ENCODE measurements at places on chromosomes 1 and 21.

GRCh38 chr1:107926436-107927080, 38.4 kb downstream of the VAV3 start:
- no peak for DNase-seq

DNA sequence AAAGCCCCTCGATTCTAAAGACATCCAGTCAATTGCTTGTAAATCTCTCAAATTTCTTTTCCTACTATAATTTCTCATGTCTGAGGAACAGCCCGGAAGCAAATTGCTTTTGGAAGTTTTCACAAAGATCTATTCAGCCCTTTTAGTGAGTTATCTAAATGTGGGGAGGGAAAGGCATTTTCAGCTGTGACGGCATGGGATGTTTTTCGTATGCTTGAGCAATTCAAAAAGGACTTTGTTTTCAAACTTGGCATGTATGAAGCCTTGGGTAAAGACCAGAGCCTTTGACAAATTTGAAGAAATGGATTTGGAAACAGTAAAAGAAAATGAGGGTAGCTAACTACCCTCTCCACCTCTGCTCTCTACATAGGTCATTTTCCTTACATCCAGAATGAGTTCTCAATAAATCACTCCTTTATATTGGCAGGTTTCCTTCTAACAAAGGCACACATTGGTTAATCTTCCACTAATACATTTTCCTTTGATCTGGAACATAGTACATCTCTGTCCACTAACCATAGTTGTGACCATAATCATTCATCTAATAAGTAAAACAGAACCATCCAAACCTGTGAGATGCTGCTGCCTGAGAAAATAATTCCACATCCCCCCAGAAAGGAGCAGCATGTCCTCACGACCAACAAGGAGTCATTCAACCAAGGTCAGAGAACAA, 66.1 kb upstream of the ADAM30 start:
- DNase-seq, result no peak

- no peak for DNase-seq
Measured at GRCh38 chr1:201656311-201657032, 117.5 kb downstream of the NAV1 start.

- DNase-seq, result no peak
Measured at GRCh38 chr21:33317786-33318486, 6.8 kb upstream of the IFNAR1 start.

- DNase-seq, result no peak
Measured at GRCh38 chr1:234848972-234849649, 239.1 kb upstream of the IRF2BP2 start.

DNA sequence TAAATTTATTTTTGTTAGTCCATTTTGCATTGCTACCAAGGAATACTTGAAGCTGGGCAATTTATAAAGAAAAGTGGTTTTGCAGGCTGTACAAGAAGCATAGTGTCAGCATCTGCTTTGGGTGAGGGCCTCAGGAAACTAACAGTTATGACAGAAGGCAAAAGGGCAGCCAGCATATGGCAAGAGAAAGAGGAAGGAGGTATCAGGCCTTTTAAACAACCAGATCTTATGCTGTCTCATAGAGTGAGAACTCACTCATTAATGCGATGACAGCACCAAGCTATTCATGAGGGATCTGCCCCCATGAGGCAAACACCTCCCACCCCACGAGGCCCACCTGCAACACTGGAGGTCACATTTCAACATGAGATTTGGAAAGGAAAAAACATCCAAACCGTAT, 898.4 kb downstream of the KCNT2 start:
- DNase-seq, result no peak

DNA sequence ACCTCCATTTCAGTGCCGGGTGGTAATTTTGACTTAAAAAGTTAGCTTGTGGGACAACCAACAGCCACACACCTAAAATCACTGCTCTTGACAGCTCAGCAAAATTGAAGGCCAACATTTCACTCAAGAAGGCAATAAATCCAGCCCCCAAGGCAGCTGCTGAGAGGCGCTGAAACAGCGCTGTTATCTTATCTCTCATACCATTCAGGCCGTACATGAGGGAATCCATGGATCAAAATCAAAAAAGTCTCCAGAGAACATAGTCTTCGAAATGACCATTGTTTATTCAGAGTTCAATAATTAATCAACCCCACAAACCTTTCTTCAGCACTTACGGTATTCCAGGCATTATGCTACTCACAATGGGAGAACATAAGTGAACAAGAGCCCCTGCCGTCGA, 38.5 kb downstream of the ZBTB18 start:
- DNase-seq, result no peak

- DNase-seq, result no peak
Measured at GRCh38 chr1:170445096-170445495, 86.9 kb upstream of the GORAB start.

GRCh38 chr1:241640867-241641622, 876 bp upstream of the CHML start:
- no peak for DNase-seq

GRCh38 chr1:3610527-3611169, 660 bp downstream of the MEGF6 start:
- DNase-seq, result no peak

- DNase-seq, result no peak
Measured at GRCh38 chr1:189678779-189679178, 798.9 kb downstream of the BRINP3 start.

DNA sequence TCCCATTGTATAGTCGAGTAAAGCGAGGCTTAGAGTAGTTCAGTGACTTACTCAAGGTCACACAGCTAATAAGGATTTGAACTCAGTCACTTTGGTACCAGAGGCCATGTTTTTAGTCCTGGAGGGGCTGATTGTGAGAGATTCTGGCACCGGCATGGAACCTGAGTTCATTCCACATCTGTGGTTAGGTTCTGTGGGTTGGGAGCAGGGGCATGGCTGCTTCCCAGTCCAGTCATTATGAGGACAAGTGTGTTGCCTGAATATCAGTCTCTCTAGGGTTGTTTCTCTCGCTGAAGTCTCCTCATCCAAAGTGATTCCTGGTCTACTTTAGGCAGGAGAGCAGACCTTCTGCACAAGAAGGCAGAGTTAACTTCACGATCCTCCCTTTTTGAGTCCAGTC, 90.6 kb downstream of the C1orf94 start:
- no peak for DNase-seq

GRCh38 chr1:172390683-172391551, 29.6 kb upstream of the C1orf105 start:
- no peak for DNase-seq

DNA sequence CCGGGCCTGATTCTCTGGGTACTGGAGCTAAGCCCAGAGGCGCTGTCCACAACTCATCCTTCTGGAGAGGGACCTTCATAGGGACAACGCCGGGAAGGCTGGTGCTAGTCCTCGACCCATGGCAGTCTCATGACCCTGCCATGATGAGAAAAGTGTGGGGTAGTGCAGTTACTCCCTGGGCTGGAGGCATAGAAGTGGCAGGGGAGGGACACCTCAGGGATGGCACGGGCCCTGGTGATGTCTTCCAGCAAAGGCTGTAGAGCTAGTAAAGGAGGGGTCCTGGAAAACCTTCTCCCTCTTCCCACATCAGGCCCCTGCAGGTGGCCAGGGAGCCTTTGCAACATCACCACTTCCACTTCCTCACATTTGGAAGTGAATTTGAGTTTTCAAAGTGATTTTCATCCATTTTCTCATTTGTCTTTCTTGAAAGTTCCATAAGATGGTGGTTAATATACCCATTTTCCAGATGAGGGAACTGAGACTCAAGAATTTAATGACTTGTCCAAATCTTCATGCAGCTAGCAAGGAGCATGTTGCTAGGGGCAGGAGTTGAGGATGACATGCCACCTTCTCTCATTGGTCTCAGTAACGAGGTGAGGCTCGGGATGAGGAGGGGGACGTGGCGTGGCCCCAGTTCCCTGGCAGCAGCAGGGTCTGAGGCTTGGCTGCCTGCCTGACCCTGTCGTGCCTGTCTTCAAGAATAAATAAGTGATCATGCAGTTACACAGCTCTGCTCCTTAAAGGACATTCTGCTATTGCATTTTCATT, 3.3 kb upstream of the GOLT1A start:
- no peak for DNase-seq

GRCh38 chr1:67760030-67760821, 73.0 kb downstream of the GNG12 start:
- peak; percentile 79 for DNase-seq

DNA sequence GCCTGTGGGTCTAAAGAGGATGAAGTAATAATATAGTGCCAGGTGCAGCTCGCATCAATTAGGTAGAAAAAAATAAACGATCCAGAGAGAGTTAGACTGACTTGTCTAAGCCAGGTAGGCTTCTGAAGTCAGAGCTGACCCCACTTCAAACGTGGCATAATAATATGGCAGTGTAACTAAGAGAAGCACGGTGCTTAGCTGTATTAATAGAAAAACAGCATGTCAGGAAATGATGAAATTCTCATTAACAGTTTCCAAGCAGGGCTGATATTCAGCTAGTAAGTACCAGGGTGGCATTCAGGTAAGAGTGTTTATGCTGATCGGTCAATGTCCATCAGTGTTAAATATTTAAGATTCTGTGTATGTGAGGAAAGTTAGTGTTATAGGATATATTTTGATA, 145.8 kb upstream of the SAMSN1 start:
- DNase-seq, result no peak

GRCh38 chr1:158146739-158147138, 34.0 kb upstream of the CD1D start:
- DNase-seq, result no peak

GRCh38 chr1:234719454-234720251, 109.7 kb upstream of the IRF2BP2 start:
- DNase-seq, result no peak

GRCh38 chr1:192439373-192440025, 122.7 kb downstream of the RGS21 start:
- no peak for DNase-seq

DNA sequence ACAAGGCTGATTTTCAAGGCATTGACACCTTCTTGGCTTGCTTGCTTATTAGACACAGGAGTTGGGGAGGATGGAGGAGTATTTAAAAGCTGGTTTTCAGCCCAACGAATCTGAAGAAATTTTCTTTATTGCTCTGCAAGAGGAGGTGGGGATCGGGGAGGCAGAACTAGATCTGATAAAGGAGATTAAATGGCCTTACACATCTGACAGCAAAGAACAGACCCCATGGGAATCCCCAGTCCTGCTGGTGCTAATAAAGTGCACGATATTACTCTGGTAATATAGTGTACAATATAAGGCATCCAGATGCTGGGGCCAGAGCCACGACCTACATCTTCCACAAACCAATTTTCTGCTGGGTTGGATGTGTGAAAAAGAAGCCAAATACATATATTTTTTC, 323.0 kb downstream of the OMA1 start:
- DNase-seq, result no peak

GRCh38 chr1:92903765-92904164, 57.5 kb downstream of the DIPK1A start:
- DNase-seq, result no peak

DNA sequence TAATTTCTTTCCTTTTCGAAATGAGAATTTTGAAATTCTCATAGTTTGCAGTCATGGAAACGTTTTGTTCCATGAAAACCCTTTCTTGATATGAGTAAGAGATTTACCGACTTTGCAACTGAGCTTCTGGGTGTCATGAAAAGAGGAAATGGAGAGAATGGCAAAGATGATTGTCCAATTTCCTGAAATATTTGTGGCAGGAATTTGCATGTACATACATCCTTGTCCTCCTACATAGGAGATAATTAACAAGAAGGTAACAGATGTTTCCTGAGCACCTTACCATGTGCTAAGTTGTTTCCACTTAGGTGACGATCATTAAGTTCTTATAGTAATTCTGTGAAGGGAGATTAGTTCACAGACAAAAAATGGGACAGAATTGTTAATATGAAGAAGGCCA, 170.7 kb downstream of the NEGR1 start:
- no peak for DNase-seq

DNA sequence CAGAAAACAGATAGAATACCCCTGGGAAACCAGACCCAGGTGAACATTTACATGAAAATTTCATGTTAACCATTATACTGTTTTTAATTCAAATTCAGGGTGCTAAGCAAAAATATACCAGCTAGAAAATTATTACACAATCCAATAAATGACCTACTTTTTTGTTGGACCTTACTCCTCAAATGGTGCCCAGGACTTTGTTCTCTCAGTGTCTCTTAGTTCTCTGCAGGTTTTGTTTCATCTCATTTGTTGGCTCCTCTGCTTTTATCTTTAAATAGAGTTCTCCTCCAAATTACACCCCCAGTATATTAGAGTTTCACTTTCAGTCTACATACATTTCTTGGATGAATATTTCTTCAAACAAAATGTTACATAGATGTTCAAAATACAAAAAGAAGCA, 314.8 kb downstream of the TPR start:
- DNase-seq, result no peak

DNA sequence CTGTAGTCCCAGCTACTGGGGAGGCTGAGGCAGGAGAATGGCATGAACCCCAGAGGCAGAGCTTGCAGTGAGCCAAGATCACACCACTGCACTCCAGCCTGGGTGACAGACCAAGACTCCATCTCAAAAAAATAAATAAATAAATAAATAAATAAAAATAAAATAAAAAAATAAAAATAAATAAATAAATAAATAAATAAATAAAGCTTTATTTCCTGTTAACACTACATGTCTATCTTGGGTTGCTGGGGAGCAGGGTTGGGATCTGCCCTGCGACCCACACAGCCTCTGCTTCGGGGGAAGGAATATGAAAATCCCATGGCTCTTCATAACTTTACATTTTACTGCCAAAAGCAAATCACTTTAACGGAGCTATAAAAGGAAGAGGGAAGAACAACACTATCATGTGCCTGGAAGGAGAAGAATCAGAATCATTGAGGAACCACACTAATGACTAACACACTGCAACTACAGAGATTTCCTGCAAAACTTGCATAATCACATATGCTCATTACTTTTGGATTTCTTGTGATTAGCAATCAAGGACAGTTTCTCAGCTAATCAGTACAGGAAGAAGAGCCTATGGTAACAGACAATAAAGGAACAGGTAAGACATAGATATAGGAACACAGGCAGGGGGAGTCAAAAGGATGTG, 72.8 kb upstream of the CD55 start:
- no peak for DNase-seq

DNA sequence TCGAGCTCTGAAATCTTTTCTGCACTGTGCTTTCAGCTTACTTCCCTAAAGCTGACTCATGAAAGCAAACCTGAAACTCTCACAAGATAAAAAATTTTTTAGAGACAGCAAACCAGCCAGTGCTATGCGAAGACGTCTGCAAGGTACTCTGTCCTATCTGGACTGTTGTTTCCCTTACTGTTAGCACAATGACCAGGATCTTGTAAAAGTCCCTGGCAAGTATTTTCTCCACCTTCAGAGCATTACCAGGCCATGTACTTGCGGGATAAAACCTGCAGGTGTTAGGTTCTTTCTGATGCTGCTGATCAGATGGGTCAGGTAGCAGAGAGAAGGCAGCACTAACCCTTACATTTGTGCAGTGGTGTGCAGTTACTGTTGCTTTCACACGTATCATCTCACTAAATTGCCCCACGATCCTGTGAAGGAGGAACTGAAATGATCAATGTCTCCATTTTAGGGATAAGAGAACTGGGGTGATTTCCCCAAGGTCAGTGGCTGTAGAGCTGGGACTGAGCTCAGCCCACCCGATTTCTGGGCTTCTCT, 56.6 kb downstream of the PLXNA2 start:
- DNase-seq, result no peak

- DNase-seq, result no peak
Measured at GRCh38 chr1:109229531-109230127, 15.9 kb downstream of the SARS1 start.
